Stimulated activated naive B cell treated with anti-CD40 and anti-IgM and Interleukin-4, amounts not matched to agents 10 μg/mL and 1 μg/mL and 100 μg/mL, for 72 hours (primary cell): ENCODE measurements at places on chromosomes 6 and 20.

DNA sequence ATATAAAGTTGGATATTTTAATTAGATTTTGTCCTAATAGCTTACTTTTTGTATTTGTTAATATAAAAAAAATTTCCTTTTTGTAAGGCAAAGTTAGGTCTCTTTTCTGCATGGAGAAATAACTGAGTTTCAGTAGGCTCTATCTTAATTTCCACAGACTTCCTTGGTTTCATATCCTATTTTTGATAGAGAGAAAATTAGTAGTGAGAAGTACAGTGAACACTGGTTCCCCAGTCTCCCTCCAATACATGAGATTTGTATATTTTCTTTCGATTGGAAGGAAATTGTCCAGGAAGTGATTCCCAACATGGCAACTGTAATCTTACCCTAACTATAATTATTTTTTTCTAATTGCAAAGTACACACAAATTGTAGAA lies 26.4 kb downstream of the TRIM27 start:
- DNase-seq: no peak

DNA sequence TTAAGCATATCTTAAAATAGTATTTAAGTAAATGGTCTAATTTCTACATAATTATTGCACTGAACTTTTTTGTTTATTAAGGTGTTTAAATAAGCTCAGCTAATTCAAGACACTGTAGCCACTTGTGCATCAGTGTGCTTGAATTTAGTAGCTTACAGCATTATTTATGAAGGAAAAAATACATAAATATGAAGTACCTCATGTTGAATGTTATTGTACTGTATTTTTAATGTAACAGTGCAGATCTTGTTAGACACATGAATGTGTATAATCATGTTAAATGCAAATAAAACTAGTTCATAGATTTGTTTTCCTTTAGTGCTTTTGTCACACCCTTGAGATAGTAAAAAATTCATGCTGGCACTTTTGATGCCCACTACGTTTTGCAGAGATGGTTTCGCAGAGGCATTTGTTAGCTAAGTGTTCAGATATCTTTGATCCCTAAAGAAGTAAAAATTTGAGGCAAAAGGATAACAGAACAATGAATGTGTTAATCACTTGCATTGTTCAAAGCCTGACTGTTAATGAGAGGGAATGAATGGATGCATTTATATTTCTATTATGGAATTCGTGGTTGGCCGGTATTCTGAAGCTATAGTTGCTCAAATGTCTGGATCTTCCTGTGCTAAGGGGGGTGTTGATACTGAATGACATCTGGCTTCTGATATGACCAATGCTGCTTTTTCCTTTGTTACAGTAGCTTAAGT lies 8.8 kb downstream of the BTBD3 start:
- DNase-seq: no peak

- DNase-seq: no peak
These were observed 9.8 kb downstream of the MAS1L start for GRCh38 chr6:29477923-29478450.

DNA sequence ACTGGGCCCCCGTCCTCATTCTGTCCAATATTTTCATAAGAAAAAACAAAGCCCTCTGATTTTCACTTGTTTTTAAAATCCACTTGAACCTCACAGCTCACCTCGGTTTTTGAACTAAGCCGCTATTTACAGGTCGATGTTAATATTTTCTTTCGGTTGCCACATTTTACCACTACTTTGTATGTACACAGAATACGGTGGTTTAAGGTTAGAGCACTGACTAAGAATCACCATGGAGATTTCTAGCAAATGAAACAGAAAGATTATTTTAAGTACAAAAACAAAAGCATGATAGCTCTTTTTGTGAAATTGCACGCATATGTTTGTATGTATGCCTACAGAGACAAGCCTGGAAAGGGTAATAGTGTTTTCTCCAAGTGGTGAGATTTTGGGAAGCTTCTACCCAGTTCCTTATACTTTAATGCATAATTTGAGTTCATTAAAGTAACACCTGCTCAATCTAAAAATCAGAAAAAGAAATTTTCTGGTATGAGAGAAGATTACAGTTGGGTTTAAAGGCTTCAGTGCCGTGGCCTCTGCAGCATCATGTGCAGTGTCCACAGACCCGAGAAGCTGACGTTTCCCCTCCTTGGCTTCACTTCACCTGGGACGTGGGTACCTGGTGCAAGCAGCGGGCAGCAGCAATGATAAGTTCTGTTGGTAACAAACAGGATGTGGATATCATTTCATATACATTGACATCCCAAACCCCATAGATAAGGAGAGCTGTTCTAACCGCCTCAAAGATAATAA lies 144.0 kb downstream of the UST start:
- DNase-seq: no peak

DNA sequence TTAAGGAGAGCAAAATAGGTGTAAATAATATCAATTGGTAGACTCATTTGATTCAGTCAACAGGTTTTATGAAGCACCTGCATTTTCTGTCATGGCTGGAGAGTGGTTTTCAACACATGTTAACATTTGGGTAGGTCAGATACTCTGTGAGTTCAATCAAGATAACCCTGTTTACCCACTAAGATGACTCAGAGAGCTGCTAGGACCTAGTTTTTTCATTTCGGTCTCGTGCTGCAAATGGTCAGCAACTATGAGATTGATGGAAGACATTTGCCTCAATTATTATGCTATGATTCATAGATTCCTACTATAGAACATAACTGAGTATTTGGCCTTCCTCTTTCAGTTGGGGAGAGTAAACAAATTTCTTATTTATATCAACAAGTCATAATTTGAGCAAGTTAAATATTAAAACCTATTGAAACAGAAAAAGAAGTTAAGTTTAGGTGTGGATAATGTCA lies 391.4 kb upstream of the CITED2 start:
- DNase-seq: no peak

- no peak for DNase-seq
These were observed 387.9 kb downstream of the ADGRB3 start for GRCh38 chr6:69022993-69023392.

GRCh38 chr6:132961610-132962009 lies 147.2 kb downstream of the RPS12 start:
- no peak for DNase-seq

GRCh38 chr6:92767101-92767500 lies 652.3 kb downstream of the EPHA7 start:
- DNase-seq: no peak

DNA sequence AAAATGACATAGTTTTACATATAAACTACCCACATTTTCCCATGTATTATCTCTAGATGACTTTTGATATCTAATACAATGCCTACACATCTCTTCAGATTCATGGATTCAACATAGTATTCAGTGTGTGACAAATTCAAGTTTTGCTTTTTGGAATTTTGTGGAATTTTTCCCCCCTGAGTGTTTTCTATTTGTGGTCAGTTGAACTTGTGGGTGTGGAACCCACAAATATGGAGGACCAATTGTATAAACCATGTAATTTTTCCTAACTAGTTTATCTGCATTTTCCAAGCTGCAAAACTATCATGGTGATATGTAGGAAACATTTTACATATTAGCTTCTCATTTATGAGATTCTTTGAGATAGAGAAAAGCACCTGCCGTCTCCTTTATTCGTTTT lies 374.3 kb upstream of the SOX4 start:
- no peak for DNase-seq

- no peak for DNase-seq
These were observed 37.3 kb downstream of the RBM38 start for GRCh38 chr20:57428324-57429158.

DNA sequence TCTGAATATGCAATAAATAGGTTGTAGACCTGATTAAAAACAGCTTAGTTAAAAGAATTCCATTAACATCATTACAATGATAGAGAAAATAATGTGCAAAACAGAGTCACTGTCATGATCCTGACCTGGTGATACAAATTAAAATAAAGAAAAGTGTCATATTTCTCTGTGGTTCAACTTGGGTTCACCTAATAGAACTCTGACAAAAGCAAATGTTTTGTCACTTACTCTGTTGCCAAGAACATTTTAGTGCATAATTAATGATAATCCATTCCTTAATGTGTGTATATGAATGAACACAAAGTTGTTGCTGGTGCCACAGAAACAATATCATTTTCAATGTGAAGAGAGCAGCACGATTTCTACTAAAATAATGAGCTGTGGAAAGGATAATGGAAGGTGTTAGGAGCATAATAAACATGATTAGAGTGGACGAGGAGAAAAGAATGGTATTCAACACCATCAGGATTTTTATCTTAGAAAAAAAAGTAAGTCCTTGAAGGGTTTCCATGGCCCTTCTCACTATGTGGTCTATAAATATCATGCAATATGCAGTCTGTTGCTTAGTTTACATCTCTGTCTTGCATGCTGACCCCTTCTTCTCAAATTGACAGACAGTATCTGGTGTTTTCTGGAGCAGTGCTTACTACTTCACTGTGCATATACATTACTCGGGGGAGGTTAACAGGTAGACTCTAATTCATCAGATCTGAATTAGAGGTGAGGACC lies 656.6 kb upstream of the MMS22L start:
- DNase-seq: no peak

GRCh38 chr20:60630609-60631008 lies 621.5 kb upstream of the CDH4 start:
- DNase-seq: no peak

DNA sequence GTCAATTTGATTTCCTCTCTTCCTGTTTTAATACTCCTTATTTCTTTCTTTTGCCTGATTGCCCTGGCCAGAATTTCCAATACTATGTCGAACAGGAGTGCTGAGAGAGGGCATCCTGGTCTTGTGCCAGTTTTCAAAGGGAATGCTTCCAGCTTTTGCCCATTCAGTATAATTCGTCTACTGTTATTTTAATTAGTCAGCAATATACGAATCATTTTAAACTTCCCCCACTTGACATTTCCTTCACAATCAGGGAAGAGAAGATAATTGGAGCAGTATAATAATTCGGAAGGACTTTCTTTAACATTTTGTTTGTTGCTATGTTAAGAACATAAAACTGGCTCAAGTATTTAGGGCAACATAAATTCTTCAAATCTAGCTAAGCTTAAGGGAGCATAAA lies 860.3 kb upstream of the SLC35B3 start:
- DNase-seq: no peak

DNA sequence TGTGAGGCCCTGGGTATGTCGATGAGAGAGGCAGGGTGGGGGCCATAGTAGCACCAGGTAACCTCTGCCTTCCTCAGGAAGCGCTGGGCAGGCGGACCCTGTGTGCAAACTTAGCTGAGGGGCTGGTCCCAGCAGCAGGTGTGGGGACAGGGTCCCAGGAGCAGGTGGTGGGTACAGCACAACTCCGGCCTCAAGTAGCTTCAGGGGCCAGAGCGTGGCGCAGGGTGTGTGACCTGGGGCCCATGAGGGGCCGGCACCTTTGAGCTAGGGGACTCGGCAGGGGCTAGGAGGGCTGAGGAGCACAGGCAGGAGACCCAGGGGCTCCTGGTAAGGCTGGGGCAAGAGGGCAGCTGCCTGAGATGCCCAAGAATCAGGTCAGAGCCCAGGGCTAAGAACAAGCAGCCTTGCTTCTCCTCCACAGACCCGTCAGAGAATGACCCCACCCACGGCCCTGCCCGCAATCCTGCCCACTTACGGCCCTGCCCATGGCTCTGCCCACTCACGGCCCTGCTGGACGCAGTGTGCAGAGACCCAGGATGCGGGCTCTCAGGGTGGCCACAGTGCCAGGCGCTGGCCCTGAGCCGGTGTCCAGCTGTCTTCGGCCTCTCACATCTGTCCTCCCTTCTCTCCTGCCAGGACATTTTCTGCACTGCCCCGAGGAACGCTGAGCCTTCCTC lies 30.9 kb downstream of the CHRNA4 start:
- DNase-seq: no peak

DNA sequence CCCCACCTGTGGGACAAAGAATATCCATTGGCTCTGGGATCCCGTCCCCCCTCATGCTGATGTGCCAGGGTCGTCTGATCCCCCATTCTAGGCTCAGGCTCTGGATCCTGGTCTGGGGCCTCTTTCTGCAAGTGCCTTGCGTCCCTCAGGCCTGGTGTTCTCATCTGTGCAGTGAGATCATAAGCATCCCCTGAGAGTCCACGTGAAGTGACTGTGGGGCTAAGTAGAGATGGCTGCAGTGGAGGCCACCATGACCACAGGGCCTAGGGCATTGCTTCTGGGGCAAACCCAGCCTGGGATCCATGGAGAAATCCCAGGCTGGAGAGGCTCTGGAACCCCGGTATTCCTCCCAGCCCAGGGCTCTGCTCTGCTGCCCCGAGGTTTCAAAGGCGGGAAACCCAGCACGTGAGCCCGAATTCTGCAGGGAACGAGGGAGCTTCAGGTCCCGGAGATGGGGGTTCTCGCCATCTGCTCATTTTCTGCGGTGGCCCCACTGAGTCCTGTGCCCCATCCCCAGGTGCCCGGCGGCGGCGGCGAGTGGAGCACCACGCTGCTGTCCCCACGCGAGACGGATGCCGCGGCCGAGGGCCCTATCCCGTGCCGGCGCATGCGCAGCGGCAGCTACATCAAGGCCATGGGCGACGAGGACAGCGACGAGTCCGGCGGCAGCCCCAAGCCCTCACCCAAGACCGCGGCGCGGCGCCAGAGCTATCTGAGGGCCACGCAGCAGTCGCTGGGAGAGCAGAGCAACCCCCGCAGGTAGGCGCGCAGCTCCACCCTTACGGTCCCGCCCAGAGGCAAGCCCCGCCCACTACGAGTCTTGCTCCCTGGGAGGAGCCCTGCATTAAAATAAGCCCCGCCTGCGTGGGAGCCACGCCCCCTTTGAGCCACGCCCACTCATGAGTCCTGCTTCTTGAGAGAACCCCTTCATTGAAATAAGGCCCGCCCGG lies 105.5 kb upstream of the MYL9 start:
- peak; percentile 78 for DNase-seq

DNA sequence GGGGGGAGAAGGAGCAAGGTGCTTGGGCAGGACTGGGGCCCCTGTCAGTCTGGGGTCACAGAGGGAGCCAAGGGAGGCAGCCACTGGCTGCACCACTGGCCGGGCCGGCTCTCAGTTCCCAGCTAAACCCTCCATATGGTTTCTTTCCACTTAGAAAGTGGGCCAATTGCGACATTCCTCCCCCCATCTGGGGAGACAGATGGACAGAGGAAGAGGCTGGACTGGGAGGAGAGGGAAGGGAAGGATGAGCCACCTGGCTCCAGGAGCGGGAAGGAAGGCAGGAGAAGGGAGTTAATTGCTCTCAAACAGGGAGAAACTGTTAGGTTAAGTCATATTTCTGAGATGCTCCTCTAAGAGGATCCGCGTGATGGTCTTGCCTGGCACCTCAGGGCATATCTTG lies 82.2 kb downstream of the GRM4 start:
- no peak for DNase-seq

GRCh38 chr6:156954816-156955215 lies 177.6 kb downstream of the ARID1B start:
- DNase-seq: no peak

GRCh38 chr6:33593414-33593727 lies 13.3 kb upstream of the BAK1 start:
- no peak for DNase-seq

- DNase-seq: no peak
These were observed 27.0 kb upstream of the RNF144B start for GRCh38 chr6:18360188-18360587.

- no peak for DNase-seq
These were observed 84.8 kb downstream of the AHI1 start for GRCh38 chr6:135412761-135413160.

- no peak for DNase-seq
These were observed 83.0 kb downstream of the SCAND1 start for GRCh38 chr20:35871259-35871771.

- DNase-seq: no peak
These were observed 19.2 kb upstream of the RIPOR3 start for GRCh38 chr20:50710492-50711063.

- DNase-seq: peak; percentile 27
These were observed 36.6 kb downstream of the PTPN1 start for GRCh38 chr20:50546729-50547314.

GRCh38 chr6:54830216-54830615 lies 16.4 kb upstream of the FAM83B start:
- no peak for DNase-seq

GRCh38 chr20:11395581-11395980 lies 522.1 kb upstream of the BTBD3 start:
- no peak for DNase-seq
